ENCODE measurements at places on chromosomes 4 and X.

DNA sequence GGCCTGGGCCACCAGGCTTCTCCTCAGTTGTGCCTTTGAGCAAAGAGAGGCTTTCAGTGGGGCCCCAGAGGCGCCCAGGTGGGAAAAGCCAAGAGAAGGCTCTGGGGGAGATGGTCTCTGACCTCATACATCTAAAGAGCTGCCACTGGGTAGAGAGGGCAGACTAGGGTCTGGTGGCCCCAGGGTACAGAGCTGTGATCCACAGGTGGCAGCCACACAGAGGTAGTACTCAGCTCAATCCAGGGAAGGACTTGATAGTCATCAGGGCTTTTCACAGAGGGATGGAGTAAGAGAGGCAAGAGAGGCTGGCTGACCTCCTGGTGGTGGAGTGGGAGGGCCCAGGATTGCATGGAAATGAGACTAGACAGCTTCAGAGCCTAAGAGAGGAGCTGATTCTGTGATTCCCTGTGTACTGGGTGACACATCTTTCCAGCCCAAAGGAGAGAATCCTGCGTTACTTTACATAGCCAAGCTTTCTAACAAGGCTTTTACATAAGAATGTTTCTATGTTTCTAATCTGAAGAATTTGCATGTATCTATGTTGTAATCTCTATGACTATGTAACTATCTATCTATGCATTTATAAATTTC lies 53.2 kb upstream of the PJA1 start:
- H3K36me3 ChIP-seq, result no peaks in the 10 kb centered on the region
- no peak for DNase-seq
- H3K27me3 ChIP-seq, result no peaks in the 10 kb centered on the region
- no peak overlapping the region for H3K4me3 ChIP-seq
- no peaks in the 10 kb centered on the region for H3K4me1 ChIP-seq
- H3K27ac ChIP-seq, result no peak overlapping the region

GRCh38 chrX:48911412-48912182 lies at the start of gene SLC35A2:
SLC35A2 (minus strand) TSS chrX:48911646; CDS start chrX:48911636, 10 bp downstream.
- peak; percentile 85 for DNase-seq
- H3K36me3 ChIP-seq, result 0 out of 2 replicates have a peak, but pooled peaks cover 18% of the 10 kb centered on the region
- H3K4me1 ChIP-seq, result 0 out of 2 replicates have a peak, but pooled peaks cover 3% of the 10 kb centered on the region
- H3K27ac ChIP-seq, result peak within 1 kb of the TSS; percentile 98
- H3K27me3 ChIP-seq, result no peaks in the 10 kb centered on the region

GRCh38 chr4:187965726-187966125 lies 29.8 kb upstream of the ZFP42 start:
- H3K4me3 ChIP-seq, result no peak overlapping the region
- no peak overlapping the region for H3K27ac ChIP-seq
- H3K36me3 ChIP-seq, result no peaks in the 10 kb centered on the region
- no peaks in the 10 kb centered on the region for H3K4me1 ChIP-seq
- no peak for DNase-seq
- H3K27me3 ChIP-seq, result no peaks in the 10 kb centered on the region

DNA sequence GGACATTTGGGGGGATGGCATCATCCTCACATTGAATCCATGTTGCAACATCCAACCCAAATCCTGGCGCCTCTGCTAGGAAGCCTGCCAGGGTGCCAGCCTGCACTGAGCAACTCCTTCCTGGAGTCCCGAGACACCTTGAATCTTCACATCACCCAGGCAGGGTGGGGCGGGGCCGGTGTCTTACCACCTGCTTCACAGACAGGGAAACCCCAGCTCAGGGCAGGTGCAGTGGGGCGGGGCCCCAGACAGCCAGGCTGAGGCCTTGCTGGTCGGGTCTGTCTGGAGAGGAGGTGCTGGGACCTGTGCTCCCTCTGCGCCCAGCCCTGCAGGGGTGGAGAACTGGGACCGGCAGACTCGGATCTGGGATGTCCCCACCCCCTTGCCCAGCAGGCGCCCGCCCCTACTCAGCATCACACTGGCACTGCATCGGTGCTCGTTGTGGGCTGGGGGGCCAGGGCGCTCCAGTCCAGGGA lies 31.5 kb upstream of the HTRA3 start:
- no peaks in the 10 kb centered on the region for H3K36me3 ChIP-seq
- H3K27me3 ChIP-seq, result 0 out of 2 replicates have a peak, but pooled peaks cover 5% of the 10 kb centered on the region
- no peak overlapping the region for H3K4me3 ChIP-seq
- no peak overlapping the region for H3K27ac ChIP-seq

- H3K4me3 ChIP-seq, result no peak overlapping the region
- no peaks in the 10 kb centered on the region for H3K4me1 ChIP-seq
- no peaks in the 10 kb centered on the region for H3K36me3 ChIP-seq
- H3K27ac ChIP-seq, result no peak overlapping the region
- no peaks in the 10 kb centered on the region for H3K27me3 ChIP-seq
Measured at GRCh38 chr4:19927381-19927780, 324.3 kb upstream of the SLIT2 start.

DNA sequence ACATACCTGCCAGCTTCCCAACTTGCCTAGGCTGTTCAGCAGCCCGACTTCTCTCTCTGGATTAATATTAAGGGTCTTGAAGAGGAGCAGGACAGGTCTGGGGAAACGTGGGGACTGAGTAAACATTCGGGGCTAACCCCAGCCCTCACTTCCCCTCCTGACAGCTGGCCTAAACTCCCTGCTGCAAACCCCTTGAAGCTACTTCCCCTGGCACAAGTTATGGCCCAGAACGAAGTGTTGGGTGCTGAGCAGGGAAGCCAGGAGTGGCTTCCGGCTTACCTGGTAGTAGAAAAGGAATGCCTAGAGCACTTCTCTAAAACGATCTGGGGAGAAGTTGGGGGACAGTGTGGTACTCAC lies 200.0 kb downstream of the BCOR start:
- no peak overlapping the region for H3K4me3 ChIP-seq
- no peak overlapping the region for H3K27ac ChIP-seq
- H3K36me3 ChIP-seq, result no peaks in the 10 kb centered on the region
- no peaks in the 10 kb centered on the region for H3K27me3 ChIP-seq
- H3K4me1 ChIP-seq, result no peaks in the 10 kb centered on the region

DNA sequence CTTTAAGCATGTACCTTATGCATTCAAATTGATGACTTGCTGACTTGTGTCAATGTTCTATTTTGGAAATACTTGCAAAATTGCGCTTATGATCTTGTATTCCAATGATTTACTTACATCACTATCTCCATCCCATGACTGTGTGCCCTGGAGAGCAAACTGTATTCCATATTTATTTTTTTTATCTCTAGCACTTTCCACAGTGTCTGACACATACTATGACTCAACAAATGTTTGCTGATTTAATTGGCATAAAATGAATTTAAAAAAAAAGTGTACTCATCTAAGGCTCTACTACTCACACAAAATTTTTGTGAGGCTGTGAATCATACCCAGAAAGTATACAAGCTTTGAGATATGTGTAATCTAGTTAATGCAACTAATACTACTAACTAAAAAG lies 1066.8 kb upstream of the ADGRL3 start:
- H3K36me3 ChIP-seq, result no peaks in the 10 kb centered on the region
- H3K27ac ChIP-seq, result no peak overlapping the region
- H3K4me1 ChIP-seq, result no peaks in the 10 kb centered on the region
- H3K4me3 ChIP-seq, result no peak overlapping the region
- H3K27me3 ChIP-seq, result no peaks in the 10 kb centered on the region

- H3K36me3 ChIP-seq, result no peaks in the 10 kb centered on the region
- no peaks in the 10 kb centered on the region for H3K27me3 ChIP-seq
- no peak overlapping the region for H3K4me3 ChIP-seq
- no peaks in the 10 kb centered on the region for H3K4me1 ChIP-seq
- no peak for DNase-seq
Measured at GRCh38 chrX:119228512-119229252, 7.4 kb upstream of the PGRMC1 start.

DNA sequence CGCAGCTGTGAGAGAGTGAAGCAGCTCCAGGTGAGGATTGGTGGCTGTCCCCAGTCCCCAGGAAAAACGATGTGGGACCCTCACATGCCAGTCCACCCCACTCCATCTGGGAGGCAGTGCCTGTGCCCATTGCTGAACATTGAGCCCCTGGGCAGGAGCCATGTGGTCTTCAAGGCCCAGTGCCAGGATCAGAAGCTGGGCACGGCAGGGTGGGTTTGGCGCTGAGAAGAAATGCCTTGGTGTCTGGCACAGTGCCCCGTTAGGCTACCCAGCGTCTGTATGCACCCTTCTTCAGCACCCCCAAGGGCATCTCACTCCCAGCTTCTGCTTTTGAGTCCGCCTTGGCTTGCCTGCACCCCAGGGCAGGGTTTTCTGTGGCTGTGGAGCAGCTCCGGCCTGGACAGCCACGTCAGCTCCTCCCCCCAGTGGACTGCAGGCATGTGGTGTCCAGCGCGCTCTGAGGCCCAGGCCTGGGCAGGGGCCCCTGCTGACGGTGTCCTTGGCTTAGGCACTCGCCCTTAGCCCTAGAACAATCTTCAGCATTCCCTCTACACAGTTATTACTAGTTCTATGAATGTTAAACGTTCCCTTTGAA lies 28.6 kb downstream of the RGS12 start:
- H3K4me1 ChIP-seq, result no peaks in the 10 kb centered on the region
- H3K27ac ChIP-seq, result no peak overlapping the region
- H3K36me3 ChIP-seq, result no peaks in the 10 kb centered on the region
- H3K27me3 ChIP-seq, result no peaks in the 10 kb centered on the region
- H3K4me3 ChIP-seq, result no peak overlapping the region
- no peak for DNase-seq

DNA sequence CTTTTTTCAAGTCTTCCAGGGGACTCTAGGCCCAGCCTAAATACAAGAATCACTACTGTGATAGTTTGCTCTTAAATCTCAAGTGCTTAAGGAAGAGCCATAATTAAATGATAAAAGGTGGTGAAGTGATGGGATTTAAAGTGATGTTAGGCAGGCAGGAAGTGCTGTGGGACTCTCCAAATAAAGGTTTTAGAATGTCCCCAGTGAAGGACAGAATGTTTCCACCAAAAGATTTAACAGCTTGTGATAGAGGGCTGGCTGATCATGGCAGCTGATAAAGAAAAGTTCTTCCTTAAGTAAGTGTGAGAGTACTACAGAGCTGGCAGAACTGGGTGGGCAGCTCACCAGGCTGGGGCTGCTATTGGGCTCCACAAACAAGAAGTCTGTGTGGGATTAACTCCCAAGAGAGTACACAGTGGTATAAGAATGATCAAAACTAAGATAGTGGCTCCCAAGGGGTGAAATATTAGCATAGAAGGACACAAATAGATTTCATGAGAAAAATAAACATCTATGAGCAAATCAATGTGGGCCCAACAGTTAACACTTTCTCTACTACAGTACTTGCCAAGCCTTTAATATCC lies 637.2 kb upstream of the CPEB2 start:
- no peaks in the 10 kb centered on the region for H3K36me3 ChIP-seq

DNA sequence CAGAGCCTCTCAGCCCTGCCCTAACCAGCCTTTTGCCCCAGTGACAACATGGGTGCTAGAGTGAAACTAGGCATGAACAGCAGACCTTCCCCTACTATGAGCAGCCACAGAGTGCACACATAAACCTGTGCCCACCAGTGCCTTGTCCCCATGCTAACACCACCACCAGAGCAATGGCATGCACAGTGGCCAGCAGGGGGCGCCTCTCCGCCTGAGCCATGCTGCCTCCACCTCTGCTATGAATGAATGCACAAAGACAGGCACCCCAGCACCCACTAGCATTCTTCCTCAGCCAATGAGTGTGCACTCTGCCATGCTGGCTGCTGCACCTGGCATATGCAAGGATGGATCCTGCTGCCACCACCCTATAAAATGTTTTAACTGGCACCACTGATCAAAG lies 286.9 kb upstream of the FGF16 start:
- no peak overlapping the region for H3K27ac ChIP-seq
- no peak overlapping the region for H3K4me3 ChIP-seq
- no peaks in the 10 kb centered on the region for H3K27me3 ChIP-seq
- H3K4me1 ChIP-seq, result no peaks in the 10 kb centered on the region
- no peak for DNase-seq
- H3K36me3 ChIP-seq, result no peaks in the 10 kb centered on the region

GRCh38 chr4:97593248-97593647 lies 550.0 kb downstream of the STPG2 start:
- no peaks in the 10 kb centered on the region for H3K36me3 ChIP-seq
- DNase-seq, result no peak
- no peak overlapping the region for H3K27ac ChIP-seq
- H3K4me1 ChIP-seq, result no peaks in the 10 kb centered on the region

- no peaks in the 10 kb centered on the region for H3K4me1 ChIP-seq
- H3K27me3 ChIP-seq, result no peaks in the 10 kb centered on the region
- H3K27ac ChIP-seq, result no peak overlapping the region
Measured at GRCh38 chr4:169225812-169226211, 44.9 kb downstream of the SH3RF1 start.

DNA sequence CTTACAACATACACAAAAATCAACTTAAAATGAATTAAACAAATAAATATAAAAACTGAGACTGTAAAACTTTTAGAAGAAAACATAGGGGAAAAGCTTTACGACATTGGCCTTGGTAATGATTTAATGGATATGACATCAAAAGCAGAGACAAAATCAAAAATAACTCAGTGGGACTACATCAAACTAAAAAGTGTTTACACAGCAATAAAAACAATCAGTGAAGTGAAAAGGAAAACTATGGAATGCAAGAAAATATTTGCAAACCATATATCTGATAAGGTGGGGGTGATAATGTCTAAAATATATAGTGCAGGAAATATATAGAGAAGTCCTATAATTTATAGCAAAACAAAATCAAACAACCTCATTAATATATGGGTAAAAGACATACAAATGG lies 364.4 kb upstream of the INTU start:
- H3K4me3 ChIP-seq, result no peak overlapping the region
- no peak overlapping the region for H3K27ac ChIP-seq
- H3K27me3 ChIP-seq, result no peaks in the 10 kb centered on the region
- no peak for DNase-seq
- H3K4me1 ChIP-seq, result no peaks in the 10 kb centered on the region
- no peaks in the 10 kb centered on the region for H3K36me3 ChIP-seq

DNA sequence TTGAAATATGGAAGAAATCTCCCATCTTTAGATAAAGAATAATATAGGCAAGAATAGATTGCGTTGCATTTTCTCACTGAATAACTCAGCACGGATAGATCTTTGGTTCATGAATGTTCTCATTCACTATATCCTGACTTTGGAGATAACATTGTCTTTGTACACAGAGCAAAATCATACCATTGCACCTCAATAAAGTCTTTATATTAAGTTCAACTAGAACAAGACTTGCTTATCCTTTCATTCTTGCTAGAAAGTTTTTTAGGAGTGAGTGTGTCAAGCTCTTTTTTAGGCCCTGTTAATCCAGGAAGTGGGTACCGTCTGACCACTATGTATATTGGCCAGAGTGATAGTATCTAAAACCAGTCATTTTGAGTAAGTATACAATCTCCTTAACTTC lies 658.7 kb downstream of the FSTL5 start:
- H3K4me3 ChIP-seq, result no peak overlapping the region
- no peaks in the 10 kb centered on the region for H3K36me3 ChIP-seq
- no peak for DNase-seq
- H3K4me1 ChIP-seq, result no peaks in the 10 kb centered on the region

GRCh38 chrX:109939498-109939897 lies 63.4 kb upstream of the TMEM164 start:
- no peaks in the 10 kb centered on the region for H3K4me1 ChIP-seq
- no peak for DNase-seq
- no peak overlapping the region for H3K4me3 ChIP-seq
- H3K36me3 ChIP-seq, result no peaks in the 10 kb centered on the region
- H3K27me3 ChIP-seq, result no peaks in the 10 kb centered on the region
- H3K27ac ChIP-seq, result no peak overlapping the region

Data from MM.1S (cell line).